ENCODE measurements at places on chromosomes 12 and 14.

- no peak for DNase-seq
Measured at GRCh38 chr14:59352961-59353360, 112.2 kb downstream of the GPR135 start.

DNA sequence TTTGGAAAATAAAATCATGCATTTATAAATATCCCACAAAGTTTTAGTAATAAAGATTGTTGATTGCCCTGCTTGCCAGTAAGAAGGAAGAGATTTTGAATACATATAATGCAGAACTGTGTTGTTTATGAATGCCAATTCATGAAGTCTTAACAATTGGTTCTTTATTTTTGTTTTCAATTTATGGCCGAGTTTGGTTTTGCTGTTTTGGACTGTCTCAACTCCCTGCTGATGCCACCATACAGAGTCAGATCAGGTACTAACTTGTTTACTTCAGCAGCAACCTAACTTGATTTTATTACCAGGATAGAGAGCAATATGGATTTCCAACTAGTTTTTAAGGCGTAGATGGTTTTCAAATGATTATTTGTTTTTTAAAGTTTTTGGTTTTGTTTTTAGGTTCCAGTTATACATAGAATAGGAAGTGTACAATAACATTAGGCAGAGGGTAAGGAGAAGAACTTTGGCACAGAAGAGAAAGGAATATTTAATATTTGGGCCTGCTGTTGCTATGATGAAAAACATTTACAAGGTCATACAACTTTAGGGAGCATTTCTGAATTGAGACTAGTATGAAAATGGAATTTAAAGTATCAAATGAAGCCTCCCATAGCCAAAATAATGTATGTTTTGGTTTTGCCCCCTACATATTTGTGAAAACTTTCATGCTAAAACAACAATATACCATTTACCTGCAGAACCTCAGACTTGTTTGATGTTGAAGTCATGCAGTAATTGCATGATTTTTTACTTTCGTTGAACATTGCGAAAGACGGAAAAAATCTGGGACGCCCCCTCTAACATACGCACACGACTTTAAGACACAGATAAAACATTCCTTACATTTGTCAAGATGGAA is 904 bp upstream of the FAM177A1 start:
- DNase-seq, result peak; percentile 5

DNA sequence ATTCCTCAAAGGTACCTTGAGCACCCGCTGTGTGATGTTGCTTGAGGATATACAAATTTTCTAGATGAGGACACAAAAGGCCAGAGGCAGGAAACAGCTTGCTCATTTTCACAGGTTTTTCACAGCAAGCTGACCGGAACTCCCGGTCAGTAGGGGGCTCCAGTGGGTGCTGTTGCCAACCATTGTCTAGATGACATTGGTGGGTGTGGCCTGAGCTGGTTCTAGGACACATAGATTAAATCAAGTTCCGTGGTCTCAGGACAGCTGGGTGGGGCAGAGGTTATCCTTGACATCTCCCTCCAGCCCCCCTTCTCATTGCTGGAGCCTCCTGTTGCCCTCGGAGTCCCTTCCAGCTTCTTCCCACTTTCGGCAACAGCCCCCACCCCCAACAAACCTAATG is 153.6 kb upstream of the FKBP4 start:
- DNase-seq, result peak; percentile 21

DNA sequence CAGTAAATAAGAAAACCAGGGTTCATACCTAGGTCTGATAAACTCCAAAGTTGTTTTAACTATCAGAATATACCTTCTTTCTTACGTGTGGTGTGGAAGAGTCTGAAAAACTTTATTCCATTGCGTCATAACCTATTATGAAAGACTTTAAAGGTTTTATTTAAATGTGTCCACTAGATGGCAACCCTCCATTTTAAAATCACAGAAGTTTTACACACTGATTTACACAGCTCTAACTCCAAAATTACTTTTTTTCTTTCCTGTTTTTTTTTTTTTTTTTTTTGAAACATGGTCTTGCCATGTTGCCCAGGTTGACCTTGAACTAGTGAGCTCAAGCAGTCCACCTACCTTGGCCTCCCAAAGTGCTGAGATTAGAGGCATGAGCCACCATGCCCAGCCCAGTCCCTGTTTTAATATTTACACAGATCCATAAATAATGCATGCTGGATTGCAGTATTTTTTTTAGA is 17.3 kb upstream of the TMPRSS12 start:
- DNase-seq, result peak; percentile 69

- DNase-seq, result no peak
Measured at GRCh38 chr12:29754235-29755189, 29.2 kb downstream of the TMTC1 start.

DNA sequence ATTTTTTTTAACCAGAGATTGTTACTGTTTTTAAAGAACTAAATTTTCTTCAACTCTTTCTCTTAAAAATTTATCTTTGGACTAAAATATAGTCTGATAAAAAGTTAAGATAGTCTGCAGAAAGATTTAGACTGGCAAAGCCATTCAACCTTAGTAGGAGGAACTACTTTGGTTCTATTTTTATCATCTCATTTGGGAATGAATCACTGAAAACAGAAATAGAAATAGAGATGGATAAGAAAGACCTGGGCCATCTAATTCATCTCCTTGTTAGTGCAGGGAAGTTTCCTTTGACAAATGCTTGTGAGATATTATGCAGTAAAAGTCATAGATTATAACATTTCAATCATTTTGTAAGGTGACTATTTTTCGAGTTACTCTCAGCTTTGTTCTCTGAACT is 263.2 kb upstream of the NPAS3 start:
- no peak for DNase-seq

GRCh38 chr12:54324617-54325441 is at the start of gene COPZ1:
TSS of gene COPZ1 (plus strand) at chr12:54325131. CDS start at chr12:54325164, 33 bp downstream.
- DNase-seq, result peak; percentile 98

- DNase-seq, result no peak
Measured at GRCh38 chr14:33900706-33901105, 50.2 kb downstream of the EGLN3 start.

DNA sequence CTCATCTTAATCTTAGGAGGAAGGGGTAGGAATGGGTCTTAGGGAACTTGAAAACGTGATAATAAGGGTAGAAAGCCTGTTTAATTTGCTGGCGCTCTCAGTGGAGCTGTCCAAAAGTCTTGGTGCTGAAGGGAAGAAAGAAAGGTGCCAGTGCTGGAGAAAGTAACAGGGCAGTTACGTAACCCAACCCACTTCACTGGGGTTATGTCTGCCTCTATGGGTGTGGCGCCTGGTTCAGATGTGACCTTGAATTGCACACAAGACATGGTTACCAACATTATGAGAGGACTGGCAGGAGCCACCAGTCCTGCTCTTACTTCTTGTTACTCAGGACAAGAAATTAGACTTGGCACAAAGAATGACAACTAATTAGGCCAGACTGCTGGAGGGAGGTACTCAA is 18.6 kb upstream of the GPATCH2L start:
- DNase-seq, result no peak

GRCh38 chr12:124481257-124481750 is 86.1 kb downstream of the NCOR2 start:
- DNase-seq, result peak; percentile 40

DNA sequence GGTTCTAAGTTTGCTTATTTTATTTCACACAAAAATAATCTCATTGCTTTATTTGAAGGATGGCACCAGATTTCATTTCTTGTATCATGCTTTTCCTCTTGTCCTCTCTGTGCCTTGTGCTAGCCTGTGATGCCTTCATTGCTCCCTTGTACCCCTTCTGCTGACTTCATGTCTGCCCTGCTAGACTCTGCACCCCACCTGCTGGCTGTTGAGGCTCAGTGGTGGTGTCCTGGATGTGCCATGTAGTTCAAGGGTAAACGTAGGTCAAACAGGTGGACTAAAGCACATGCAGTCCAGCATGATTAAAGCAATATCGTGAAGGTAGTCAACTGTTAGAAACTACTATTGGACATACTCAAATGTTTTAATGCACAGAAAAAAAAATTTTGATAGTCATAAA is 21.6 kb downstream of the MRPS35 start:
- DNase-seq, result peak; percentile 26

GRCh38 chr12:14403711-14404196 is 38.3 kb downstream of the ATF7IP start:
- peak; percentile 73 for DNase-seq

DNA sequence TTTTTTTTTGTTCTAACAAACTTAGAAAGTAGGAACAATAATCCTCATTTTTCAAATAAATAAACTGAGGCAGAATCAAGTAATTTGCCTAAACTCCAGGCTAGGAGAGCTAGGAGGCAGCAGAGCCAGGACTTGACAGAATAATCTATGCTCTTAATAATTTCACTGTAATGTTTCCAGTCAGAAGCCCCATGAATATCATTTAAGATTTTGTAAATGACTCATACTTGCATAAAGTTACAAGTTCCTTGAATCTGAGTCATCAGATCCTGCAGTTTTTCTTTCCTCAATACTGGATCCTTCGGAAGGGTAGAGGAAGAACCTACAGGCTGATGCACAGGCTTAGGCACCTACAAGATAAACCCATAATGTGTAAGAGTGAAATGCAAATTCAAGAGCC is 29.0 kb downstream of the CAPRIN2 start:
- peak; percentile 31 for DNase-seq

- no peak for DNase-seq
Measured at GRCh38 chr14:56351861-56352260, 227.7 kb upstream of the TMEM260 start.

DNA sequence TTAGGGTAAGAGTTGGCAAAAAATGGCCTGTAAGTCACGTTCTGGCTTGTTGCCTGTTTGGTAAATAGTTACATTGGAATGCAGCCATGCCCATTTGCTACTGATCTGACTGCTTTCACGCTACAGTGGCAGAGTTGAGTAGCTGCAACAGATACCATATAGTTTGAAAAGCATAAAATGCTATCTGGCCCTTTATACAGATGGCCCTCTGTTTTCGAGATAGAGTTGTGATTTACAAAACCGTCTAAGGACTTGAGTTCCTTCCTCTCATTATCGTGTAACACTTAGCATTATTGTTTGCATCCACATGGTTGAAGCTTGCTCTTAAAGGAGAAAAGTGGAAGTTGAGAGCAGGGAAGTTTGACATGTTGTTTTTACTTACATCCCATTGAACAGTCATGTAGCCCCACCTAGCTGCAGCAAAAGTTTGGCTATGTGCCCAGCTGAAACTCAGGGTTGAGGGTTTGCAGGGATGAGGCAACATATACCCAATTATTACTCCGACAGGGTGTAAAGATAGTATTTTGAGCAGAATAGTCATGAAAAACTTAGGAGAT is 11.3 kb upstream of the SCFD1 start:
- DNase-seq, result peak; percentile 33

DNA sequence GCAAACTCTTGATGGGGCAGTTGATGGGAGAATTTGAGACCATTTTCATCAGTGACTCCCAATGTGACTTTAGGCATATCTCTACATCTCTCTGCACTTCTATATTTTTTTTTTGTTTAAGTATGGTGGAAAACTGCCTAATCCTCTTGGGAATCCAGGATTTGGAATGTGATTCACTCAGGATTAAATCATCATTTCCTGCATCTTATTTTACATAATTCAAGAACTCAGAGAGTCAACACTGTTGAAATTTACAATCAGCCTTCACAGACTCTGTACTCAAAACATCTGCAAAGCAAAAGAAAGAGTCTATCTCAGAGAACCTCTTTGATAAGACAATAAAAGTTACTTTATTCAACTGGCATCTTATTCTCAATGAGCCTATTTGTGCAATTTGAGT is 260.7 kb upstream of the NOS1 start:
- no peak for DNase-seq

DNA sequence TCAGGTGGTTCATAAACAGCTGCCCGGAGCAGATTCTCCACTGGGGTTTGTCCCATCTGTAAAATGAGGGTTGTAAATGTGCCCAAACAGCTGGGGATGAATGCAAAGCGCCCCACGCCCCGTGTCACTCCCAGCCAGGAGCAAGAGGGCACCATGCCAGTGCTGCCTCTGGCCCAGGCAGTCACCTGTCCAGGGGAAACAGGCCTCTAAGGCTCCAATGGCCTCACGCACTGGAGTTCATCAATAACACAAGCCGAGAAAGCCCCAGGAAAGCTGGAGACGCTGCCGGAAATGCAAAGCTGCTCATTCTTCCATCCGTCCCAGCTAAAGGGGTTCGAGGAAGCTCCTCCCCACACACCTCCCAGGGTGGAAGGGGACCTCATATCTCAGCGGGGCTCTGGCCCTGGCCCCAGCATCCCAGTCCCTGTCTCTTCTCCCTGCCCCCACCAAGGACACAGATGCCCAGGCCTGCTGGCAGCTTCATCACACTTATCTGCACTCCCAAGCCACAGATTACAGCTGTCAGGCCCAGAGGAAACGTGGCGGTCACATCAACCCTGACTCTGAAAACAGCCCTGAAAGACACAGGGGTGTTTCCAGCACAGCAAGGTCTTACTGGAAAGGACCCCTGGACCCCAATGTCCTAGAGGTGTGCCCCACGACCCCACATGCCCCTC is 21.5 kb downstream of the SCARB1 start:
- no peak for DNase-seq

GRCh38 chr12:102964872-102965271 is 7.4 kb downstream of the ASCL1 start:
- no peak for DNase-seq

DNA sequence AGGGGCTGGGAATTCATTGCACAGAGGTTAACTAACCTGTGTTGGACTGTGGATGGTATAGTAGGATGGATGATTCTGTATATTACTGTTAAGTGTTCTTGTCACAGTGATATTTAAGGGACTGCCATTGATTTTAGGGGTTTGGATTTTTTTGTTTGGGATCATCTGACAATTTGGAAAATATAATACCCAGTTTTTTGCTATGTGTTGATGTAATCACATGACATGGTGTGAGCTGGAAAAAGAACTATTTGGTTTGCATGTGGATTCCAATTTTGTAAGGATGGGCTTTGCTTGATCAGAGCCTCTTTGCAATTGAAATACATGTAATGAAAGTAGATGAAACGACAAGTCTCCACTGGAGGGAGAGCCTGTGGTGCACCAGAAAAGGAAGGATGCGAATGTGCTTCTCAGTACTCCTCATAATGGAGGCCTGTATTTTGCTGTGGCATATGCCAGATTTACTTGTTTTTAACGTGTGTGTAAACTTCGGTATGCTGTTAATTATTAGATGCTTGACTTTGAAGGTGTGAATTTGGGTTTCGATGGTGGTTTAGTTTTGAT is 2.7 kb downstream of the DYRK2 start:
- peak; percentile 67 for DNase-seq

DNA sequence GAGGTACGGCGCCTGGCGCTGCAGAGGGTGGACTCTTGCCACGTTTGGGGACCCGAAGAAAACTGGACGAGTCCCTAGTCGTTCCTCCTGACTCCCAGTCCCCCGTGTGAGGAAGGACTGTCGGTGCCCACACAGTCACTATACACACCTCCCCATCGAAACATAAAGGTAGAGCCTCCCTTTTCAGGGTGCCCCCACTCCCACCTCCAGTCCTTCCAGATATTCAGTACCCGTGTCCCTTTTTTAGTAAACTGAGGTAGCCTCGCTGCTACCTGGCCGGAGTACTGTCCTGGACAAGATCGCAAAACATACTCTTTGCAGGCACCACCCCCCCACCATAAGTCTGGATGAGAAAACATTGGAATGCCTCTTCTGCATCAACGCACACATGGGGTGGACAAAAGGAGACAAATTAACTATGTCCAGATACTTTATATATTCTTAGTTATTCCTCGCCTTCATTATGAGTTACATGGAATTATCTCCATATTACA is 610 bp upstream of the KMT2D start:
- no peak for DNase-seq

GRCh38 chr12:32107359-32108267 is 966 bp downstream of the BICD1 start:
- peak; percentile 58 for DNase-seq
